Peyer's patch (tissue), 4 donors: ENCODE measurements at places on chromosomes 11 and 22.

DNA sequence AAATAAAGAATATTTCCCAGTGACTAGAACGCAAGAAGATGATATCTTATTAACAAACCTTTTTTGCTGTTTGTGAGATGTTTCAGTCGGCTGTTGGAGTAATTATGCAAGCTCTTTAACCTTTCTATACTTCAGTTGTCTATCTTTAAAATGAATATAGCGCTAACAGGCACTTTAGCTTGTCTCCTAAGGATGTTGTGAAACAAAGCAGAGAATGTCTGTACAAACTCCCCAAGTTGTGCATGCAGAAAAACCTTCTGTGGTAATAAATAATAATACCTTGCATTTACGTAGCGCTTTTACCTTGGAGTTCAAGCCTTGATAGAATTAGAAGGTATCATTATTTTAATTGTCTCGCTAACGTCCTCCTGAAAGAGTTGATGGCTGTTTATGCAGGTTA is 1.9 kb upstream of the KDM2A start:
- DNase-seq: no peak

DNA sequence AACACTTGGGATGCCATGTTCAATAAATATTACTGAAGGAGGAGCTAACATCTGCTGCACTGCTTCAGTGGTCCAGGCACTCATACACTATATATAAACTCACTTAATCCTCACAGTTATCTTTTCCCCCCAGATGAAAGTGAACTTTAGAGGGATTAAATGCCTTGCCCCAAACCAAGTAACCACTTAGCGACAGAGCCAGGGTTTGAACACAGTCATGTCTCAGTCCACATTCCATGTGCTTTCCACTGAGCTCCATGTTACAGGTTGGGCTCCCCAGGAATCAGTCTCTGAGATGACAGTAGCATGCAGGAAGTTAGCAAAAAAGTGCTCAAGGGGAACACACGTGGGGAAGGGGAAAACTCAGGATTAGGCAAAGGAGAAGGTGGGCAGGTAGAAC is 59.3 kb downstream of the ENDOD1 start:
- no peak for DNase-seq

GRCh38 chr11:117978991-117979390 is 7.2 kb upstream of the IL10RA start:
- no peak for DNase-seq

- DNase-seq: no peak
These were observed 10.0 kb upstream of the NAV2 start for GRCh38 chr11:19702620-19703019.

DNA sequence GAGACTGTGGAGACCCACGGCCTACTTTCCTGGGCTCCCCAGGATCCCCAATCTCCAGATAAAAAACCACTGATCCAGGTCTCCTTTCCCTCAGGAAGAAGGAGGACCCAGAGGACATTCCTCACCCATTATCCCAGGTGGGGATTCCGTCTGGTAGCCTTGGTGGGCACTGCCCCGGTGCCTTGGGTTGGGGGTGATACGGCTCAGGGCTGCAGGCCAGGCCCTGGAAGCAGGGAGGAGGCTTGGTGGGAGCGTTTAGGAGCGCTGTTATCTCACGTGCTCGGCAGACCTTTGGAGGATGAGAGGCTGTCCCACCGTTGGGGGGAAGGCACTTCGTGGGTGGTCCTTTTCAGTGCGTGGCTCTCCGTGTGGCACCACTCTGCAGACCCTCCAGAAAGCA is 926.3 kb downstream of the BRD1 start:
- DNase-seq: no peak

GRCh38 chr22:24834845-24835570 is 29.0 kb downstream of the SGSM1 start:
- DNase-seq: no peak

DNA sequence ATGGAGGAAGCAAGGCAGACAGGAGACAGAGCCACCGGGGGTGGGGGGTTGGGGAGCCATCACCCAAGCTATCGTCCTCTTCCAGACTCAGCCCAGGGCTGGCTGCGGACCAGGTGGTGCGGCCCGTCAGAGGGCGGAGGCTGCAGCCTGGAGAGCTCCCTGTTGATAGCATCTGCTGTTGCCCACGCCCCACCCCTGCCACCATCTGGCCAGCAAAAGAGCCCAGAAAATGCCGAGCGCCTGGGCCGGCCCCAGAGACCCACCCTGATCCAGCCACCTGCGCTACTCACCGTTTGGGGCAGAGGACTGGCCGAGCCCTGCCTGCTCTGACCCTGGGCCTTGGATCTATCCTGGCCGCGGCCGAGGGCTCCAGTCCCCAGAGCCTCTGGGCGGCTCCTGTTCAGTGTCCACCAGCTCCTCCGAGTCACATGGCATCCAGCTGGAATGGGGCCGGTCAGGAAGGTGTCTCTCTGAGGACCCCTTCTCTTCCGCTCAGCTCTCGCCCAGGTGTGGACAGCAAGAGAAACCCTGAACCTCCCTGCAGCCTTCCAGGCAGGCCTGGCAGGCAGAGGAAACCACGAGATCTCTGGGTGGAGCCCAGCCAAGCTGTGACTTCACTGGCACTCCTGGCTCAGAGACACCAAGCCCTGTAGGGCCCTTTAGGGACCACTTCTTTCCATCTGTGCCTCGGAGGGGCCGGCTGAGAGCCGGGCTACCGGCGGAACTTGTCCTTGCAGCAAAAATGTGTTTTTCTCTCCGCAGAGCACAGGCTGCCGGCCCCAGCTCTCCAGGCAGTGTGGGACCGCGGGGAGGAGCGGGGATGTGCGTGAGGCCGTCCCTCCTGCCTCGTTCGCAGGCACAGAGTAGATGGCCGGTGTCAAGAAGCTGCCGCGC is at the start of gene MRGPRE:
MRGPRE (minus strand) TSS at position 567 of the 894 bp plus-strand sequence. CDS start 3,618 bp downstream, outside the sequence.
- peak; percentile 51 for DNase-seq

DNA sequence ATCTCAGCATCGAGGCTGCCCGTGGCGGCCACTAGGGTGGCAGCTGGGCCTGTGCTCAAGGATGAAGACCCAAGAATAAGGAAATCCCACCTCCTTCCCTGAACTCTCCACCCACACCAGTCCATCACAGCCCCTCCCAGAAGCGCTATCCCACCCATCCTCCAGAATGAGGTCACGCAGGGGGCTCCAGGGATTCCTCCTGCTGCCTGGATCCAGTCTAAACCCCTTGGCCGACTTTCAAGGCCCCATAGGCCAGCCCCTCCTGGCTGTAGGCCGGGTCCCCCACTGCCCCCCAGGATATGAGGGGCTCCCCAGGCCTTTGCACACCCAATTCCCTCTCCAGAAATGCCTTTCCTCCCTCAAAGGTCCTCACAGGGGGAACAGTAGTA is 19.0 kb upstream of the SCGB1A1 start:
- DNase-seq: no peak

DNA sequence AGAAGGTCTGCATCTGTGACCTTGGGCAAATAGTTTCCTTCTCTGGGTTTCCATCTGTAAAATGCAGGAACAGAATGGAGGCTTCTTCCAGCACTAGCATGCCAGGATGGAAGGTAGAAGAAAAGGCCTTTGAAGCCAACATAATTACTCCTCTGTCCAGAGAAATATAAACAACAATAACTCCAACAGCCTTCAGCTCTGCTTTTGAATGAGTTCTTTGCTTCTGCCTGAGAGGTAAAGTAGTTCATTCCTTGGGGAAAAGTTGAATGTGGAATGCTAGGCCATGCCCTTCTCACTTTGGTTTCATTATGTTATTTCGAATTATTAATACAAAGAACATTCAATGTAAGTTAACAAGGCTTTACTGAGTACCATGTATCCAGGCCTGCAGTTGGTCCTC is 61.2 kb upstream of the BLID start:
- DNase-seq: no peak

DNA sequence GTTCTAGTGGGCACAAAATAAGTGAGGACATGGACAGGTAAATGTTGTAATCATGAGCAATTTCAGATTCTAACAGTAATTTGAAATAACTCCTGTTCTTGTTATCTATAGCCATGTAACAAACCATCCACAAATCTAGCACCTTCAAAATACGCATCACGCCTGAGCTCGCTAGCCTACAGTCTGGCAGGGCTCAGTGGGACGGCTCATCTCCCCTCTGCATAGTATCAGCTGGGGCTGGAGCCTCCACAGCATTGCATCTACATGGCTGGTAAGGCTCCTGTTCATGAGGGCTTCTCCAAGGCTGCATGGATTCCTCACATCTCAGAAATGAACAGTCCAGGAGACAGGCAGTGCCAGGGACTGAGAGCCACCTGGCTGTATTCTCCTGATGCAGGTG is 112.6 kb downstream of the KCNQ1 start:
- no peak for DNase-seq

GRCh38 chr22:24994070-24994763 is 41.7 kb downstream of the KIAA1671 start:
- no peak for DNase-seq

DNA sequence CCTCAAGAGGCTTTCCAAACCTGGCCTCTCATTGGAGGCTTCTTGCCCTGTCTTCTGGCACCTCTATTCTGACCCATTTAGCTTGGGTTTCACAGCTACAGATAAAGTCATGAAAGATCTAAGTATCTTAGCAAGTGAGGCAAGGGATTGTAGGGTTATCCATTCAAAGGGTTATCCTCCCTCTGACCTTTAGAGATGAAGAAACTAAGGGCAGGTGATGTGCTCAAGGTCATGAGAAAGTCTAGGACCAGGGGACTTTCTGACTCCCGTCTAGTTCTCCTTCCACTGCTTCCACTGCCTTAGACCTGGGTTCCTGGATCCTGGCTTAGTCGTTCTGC is 7.2 kb downstream of the PHOX2A start:
- no peak for DNase-seq

DNA sequence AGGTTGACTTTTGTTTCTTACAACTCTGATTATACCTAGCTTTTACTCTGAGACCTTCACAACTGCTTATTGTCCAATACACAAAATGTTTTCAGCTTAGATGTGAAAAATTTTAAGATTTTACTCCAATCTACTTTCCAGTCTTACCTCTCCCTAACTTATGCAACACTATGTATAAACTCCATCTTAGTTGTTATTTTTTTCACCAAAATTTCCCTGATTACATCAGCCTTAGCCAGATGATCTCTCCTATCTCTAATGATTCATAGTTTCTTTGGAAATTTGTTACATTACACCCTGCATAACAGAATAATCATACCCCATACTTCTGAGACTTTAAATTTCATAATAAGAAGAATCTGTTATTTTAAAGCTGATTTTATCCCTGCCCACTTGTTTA is 621.0 kb upstream of the ANO3 start:
- no peak for DNase-seq

GRCh38 chr11:111429066-111429506 is 50.0 kb upstream of the POU2AF1 start:
- peak; percentile 88 for DNase-seq

- no peak for DNase-seq
These were observed 291.1 kb upstream of the C11orf87 start for GRCh38 chr11:109130910-109131309.

- DNase-seq: no peak
These were observed 128.8 kb downstream of the RASSF10 start for GRCh38 chr11:13137844-13138301.

GRCh38 chr11:126332221-126332711 is 23.2 kb upstream of the ST3GAL4 start:
- DNase-seq: peak; percentile 50

GRCh38 chr22:28873183-28873963 is 10.0 kb upstream of the ZNRF3 start:
- DNase-seq: no peak

GRCh38 chr11:111796696-111797095 is 30.5 kb upstream of the PPP2R1B start:
- no peak for DNase-seq

DNA sequence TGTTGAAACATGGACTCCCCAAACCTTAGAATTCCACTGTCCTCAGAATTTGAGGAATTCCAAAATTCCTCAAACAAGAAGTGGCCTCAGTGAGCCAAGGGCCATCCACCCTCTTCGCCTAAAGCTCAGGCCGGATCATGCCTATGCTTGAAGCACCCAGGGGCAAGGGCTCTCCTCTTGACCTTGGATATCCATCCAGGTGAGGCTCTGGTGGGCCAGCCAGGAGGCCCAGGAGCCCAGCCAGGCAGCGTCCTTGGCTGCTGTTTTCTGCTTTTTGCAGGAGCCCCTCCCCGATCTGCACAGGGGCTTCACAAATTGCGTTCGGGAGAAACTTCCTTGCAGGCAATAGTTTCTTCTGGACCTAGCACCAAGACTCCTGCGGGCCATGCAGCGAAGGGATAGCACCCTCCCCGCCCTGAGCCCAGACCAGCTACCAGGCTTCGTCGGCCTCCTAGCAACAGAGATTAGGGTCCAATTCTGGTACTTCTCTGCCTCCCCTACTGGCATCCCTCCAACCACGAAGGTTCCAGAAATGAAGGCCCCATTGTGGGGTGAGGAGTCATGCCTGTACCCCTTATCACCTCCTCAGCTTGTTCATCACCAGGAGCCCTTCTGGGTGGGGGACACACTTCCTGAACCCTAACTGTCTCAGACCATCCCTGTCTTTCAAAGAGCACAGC is 2.0 kb downstream of the PHLDA2 start:
- no peak for DNase-seq

- DNase-seq: no peak
These were observed 105.9 kb downstream of the SLC17A6 start for GRCh38 chr11:22444076-22444475.

- no peak for DNase-seq
These were observed 399.3 kb downstream of the CADM1 start for GRCh38 chr11:115104851-115105453.

DNA sequence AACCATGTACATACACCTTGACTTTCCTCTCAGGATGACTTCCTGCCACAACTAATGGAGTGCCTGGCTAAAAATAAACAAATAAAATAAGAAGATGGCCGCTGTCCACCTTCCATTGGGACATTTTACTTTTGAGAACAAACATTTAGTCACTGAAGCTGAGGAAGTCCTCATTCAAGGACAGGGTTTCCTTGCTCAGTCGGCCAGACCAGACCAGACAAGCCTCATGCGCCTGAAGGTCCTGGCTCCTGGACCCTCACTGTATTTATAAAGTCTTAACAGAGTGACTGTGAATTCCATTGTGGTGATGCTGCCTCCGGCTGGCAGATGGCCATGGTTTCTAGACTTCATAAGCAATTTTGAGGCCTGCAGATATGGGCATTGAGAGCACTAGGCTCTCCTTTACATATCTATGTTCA is 114.5 kb downstream of the MAML2 start:
- DNase-seq: peak; percentile 63

GRCh38 chr22:33326540-33327295 is 268.5 kb upstream of the SYN3 start:
- DNase-seq: no peak

GRCh38 chr11:1705126-1706052 is 8.4 kb downstream of the KRTAP5-6 start:
- no peak for DNase-seq
